ENCODE measurements at places on chromosomes 5 and 9.

DNA sequence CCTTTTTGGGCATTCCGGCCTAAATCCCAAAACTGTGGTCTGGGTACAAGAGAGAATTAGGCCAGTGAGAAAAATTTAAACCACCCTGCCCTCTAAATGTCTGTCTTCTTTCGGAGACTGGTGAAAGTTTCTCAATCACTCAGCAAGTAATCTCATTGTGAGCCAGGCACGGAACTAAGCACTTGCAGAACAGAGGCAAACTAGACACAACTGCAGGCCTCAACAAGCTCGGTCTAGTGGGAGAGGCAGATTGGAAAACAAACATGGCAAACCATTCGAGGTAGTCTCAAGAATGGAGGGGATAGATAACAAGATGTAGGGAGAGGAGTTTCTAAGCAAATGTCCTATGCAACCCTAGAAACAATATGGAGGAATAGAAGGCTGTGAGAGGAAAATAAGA, 8.9 kb upstream of the C5orf58 start:
- no peak for DNase-seq

- DNase-seq = no peak
These were observed 33.7 kb downstream of the ABITRAM start for GRCh38 chr9:108967916-108968315.

GRCh38 chr5:153365547-153365946, 124.9 kb upstream of the GRIA1 start:
- no peak for DNase-seq

GRCh38 chr9:69192214-69192613, 18.1 kb downstream of the TJP2 start:
- DNase-seq = no peak

- DNase-seq = no peak
These were observed 97.5 kb downstream of the ZNF608 start for GRCh38 chr5:124648902-124649467.
